ENCODE measurements at places on chromosomes 1 and 21. TPM values are rescaled to one million over a fixed set of nuclear protein-coding genes. Genes with fewer than 3 reads are reported as not detected.

EFHD2 gene
- 52.6 TPM for total RNA-seq

ATP1A4 gene
- not detected for total RNA-seq

ACOT7 gene
- total RNA-seq: 32.5 TPM

DNA sequence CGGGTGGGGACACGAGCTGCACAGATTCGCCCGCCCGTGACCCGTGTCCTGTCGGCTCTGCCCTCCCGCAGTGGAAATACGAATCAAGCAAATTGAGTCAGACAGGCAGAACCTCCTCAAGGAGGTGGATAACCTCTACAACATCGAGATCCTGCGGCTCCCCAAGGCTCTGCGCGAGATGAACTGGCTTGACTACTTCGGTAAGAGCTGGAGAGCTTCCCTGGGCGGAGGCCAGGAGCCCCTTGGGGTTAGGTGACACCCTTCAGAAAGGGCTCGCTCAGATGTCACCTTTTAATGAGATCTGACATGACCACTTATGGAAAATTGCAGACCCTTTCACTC lies 489 bp downstream of the CDCA8 start:
- ATAC-seq: no peak

- ATAC-seq: no peak
These were observed 481.7 kb upstream of the NR5A2 start for GRCh38 chr1:199545780-199546179.

- ATAC-seq: no peak
These were observed 4.0 kb downstream of the ADARB1 start for GRCh38 chr21:45078371-45078770.

- no peak for ATAC-seq
These were observed 3.8 kb upstream of the CACYBP start for GRCh38 chr1:174995916-174996315.

GRCh38 chr1:183370399-183371058 lies 47.7 kb downstream of the NMNAT2 start:
- ATAC-seq: no peak

DNA sequence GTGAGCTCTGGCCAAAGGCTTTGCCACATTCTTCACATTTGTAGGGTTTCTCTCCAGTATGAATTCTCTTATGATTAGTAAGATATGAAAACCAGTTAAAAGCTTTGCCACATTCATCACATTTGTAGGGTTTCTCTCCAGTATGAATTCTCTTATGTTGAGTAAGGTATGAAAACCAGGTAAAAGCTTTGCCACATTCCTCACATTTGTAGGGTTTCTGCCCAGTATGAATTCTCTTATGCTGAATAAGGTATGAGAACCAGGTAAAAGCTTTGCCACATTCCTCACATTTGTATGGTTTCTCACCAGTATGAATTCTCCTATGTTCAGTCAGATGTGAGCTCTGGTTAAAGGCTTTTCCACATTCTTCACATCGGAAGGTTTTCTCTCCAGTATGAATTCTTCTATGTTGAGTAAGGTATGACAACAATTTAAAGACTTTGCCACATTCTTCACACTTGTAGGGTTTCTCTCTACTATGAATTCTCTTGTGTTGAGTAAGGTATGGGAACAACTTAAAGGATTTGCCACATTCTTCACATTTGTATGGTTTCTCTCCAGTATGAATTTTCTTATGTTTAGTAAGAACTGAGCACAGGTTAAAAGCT lies 20.7 kb downstream of the ZNF695 start:
- ATAC-seq: no peak

DNA sequence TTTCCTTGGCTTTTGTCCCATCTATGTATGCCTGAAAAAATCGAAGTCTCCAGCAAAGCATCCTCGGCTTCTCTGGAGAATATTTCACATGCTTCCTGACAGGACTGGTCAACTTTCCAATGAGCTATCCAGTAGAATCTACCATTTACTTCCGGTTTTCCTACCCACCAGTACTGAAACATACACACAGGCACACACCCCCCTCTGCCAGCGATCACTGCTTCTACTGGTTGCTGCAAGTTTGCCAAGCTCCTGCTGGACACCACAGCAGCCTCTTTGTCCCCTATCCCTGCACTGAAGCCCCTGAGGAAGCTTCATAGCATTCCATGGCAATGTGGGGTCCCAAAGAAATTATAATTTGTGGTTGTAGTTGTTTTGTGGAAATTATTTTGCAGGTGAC lies 536.8 kb downstream of the MATN1 start:
- no peak for ATAC-seq
